ENCODE measurements at places on chromosomes 1 and 21. TPM values are rescaled to one million over a fixed set of nuclear protein-coding genes. Genes with fewer than 3 reads are reported as not detected.

- H3K27ac ChIP-seq, result no peak overlapping the region
- H3K4me1 ChIP-seq, result no peaks in the 10 kb centered on the region
- H3K4me3 ChIP-seq, result no peak overlapping the region
- no peaks in the 10 kb centered on the region for H3K36me3 ChIP-seq
- no peaks in the 10 kb centered on the region for H3K27me3 ChIP-seq
- DNase-seq, result no peak
Measured at GRCh38 chr1:117689997-117690625, 84.3 kb downstream of the TENT5C start.

DNA sequence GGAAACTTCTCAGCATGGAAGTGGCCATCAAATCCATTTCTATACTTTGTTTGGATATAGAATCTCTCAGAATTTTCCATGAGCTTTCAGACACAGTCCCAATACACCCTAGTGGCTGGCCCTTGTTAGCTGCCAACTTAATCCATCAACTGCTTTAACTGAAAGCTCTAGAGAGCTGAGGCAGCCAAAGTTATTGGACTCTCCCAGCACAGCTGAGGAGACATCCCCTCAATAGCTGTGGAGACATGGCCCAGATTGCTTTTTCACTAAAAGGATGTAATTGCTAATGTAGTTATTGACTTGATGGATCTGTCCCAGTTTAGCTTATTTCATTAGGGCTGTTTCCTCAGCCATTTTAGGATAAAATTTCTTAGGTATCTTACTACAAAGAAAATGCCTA lies 94.8 kb upstream of the PRMT6 start:
- no peaks in the 10 kb centered on the region for H3K27me3 ChIP-seq
- H3K4me3 ChIP-seq, result no peak overlapping the region
- H3K36me3 ChIP-seq, result no peaks in the 10 kb centered on the region
- no peaks in the 10 kb centered on the region for H3K4me1 ChIP-seq
- H3K27ac ChIP-seq, result no peak overlapping the region
- DNase-seq, result no peak

- no peak overlapping the region for H3K27ac ChIP-seq
- no peak overlapping the region for H3K4me3 ChIP-seq
- no peak for DNase-seq
- no peaks in the 10 kb centered on the region for H3K4me1 ChIP-seq
Measured at GRCh38 chr1:70963374-70963773, 84.2 kb downstream of the PTGER3 start.

TNNI3K gene
- total RNA-seq, result 0.09 TPM

KCNK2 gene
- 0.08 TPM for total RNA-seq

RIPPLY3 gene
- not detected for total RNA-seq

GPR157 gene
- total RNA-seq, result 7.0 TPM

S100A9 gene
- 191 TPM for total RNA-seq
